ENCODE measurements at places on chromosomes 12 and 14.

- no peak for DNase-seq
These were observed 11.3 kb downstream of the PLD4 start for GRCh38 chr14:104935955-104936354.

DNA sequence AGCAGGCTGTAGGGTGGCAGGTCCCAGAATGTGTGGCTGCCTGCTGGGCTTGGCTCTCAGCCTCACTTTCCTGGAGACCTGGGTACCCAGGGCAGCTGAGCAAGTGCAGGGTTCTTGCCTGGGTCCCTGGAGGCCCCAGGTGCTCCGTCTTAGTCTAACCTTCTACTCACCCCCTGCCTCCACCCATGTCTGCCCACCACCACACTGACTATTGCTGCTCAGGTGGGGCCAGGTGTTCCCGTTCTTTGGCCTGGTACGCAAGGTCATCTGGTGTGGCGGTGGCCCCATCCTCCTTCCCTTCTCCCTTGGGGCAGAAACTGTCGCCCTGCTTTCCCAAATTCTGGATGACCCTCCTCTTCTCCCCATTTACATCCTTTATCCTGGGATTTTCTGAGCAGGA is 319.9 kb downstream of the TMEM121 start:
- no peak for DNase-seq

DNA sequence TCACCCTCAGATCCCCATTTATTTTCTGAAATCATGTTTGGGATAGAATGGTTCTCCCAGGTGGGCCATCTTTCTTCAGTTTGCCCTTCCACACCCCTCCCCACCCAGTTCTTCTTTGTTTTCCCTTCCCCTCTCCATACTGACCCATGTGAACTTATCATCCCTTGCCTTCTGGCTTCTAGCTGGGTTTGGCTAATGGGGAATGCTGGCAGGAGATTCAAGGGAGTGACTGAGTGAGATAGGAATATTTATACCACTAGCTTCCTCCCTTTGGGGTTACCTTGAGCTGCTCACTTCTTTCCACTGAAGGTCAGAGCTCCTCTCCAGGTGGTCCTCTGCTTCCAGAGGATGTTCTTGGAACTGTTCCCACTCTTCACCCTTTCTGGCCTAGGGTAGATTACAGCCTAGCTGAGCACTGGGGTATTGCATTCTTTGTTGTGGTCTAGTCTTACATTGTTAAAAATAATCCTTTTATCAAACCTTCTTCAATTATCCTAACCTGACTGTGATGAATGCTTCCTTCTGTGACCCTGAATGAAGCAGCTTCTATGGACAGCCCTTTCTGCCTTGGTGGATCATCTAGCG is 88.3 kb upstream of the ATP2B1 start:
- DNase-seq = no peak

GRCh38 chr14:96205978-96206360 is 1.3 kb downstream of the BDKRB2 start:
- DNase-seq = no peak

DNA sequence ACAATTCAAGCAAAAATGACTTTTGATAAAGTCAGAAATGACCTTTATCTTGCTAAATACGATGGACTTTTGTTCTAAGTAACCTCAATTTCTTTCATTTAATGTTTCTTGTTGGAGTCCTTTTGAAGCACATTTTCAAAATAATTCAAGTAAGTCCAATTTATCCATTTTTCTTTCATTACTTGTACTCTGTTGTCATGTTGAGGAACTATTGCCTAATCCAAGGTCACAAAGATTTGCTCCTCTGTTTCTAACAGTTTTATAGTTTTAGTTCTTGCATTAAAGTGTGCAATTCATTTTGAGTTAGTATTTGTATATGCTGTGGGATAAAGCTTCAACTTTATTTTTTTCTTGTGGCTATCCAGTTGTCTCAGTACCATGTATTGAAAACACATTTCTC is 66.7 kb downstream of the CCER1 start:
- no peak for DNase-seq

- peak; percentile 37 for DNase-seq
These were observed 589 bp upstream of the ZNF219 start for GRCh38 chr14:21098892-21099595.

DNA sequence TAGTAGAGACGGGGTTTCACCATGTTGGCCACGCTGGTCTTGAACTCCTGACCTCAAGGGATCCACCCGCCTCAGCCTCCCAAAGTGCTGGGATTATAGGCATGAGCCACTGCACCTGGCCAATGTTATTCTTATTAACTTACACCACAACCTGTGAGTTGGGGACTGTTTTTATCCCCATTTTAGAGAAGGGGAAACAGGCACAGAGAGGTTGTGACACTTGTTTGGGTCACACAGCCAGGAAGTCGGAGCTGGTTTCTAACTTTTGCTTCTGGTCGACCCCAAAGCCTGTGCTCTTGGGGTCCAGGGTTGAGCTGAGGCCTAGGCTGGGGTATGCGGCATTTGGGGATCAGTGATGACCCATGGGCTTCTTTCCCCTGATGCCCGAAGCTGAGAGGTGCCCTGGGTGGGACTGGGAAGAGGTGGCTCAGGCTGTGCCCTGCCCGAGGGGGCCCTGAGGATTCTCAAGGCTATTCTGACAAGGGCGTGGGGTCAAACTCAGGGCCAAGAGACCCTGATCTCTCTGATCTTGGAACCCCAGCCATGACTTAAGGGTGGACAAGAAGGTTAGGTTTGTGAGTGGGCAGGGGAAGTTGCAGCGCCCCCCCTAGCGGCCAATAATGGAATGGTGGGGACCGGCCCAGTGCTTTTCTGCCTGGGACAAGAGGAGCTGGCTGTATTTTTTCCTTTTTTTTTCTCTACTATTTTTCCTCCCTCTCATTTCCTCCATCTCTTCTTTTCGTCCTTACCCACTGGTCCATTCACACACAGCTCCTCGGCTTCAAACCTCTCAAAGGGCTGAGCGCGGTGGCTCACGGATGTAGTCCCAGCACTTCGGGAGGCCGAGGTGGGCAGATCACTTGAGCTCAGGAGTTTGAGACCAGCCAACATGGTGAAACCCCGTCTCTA is 3.0 kb downstream of the SDSL start:
- DNase-seq = peak; percentile 63

DNA sequence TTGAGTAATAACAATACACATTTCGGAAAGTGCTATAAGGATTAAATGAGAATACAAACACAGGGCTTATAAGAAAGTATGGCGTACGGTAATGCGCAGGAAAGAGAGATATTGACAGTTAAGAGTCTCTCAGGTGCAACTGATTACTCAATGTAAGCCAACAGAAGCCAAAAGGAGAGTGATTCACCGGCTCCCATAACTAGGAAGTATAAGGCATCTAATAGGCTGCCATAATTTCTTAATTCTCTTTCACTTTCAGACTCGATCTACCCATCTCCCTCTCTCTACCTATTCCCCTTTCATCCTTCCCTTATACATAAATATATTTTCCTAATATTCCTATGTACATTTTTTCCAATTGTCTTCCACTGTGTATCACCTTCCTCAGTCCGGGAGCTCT is 90.0 kb downstream of the MDGA2 start:
- no peak for DNase-seq

- no peak for DNase-seq
These were observed 149.6 kb upstream of the OTX2 start for GRCh38 chr14:56959869-56960268.

DNA sequence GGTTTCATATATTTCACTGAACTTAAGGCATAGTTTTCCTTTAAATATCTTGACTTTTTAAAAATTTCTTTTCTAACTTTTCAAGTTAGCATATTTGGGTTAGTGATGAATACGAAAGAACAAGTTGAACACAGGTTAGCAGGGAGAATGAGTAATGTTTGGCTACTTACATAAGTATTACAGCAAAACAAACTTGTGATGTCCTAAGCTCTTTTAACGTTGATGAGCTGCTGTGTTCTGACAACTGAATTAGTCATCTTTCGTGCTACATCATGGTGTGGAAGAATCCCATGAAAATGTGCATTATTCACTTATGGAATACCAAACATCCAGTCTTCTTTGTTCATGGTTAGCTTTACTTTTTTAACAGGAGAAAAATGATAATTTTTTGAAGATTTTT is 36.3 kb upstream of the PDZRN4 start:
- peak; percentile 72 for DNase-seq
